ENCODE measurements at places on chromosomes 2 and 18. TPM values are rescaled to one million over a fixed set of nuclear protein-coding genes. Genes with fewer than 3 reads are reported as not detected.

CCL20 gene
- total RNA-seq: not detected

C2orf81 gene
- total RNA-seq: 0.98 TPM

DSC3 gene
- 0.38 TPM for total RNA-seq

ERICH2 gene
- not detected for total RNA-seq

RIT2 gene
- total RNA-seq: not detected

CYP26B1 gene
- 2.9 TPM for total RNA-seq

Measured in smooth muscle cell of the coronary artery (primary cell).